ENCODE measurements at places on chromosomes 7 and 10. TPM values are rescaled to one million over a fixed set of nuclear protein-coding genes. Genes with fewer than 3 reads are reported as not detected.

C10orf90 gene
- total RNA-seq, result not detected

OR2A1 gene
- 0.25 TPM for total RNA-seq

SORBS1 gene
- 44.4 TPM for total RNA-seq

SMKR1 gene
- 0.48 TPM for total RNA-seq

PRKAR2B gene
- 46.0 TPM for total RNA-seq

RAMP3 gene
- 10.8 TPM for total RNA-seq

ODAD2 gene
- 2.7 TPM for total RNA-seq

UNC5B gene
- 6.8 TPM for total RNA-seq

MTERF1 gene
- total RNA-seq, result 2.8 TPM

ACSL5 gene
- 13.9 TPM for total RNA-seq

ICA1 gene
- 2.1 TPM for total RNA-seq

FIS1 gene
- 183 TPM for total RNA-seq

CHRM2 gene
- not detected for total RNA-seq

FBXO24 gene
- 1.1 TPM for total RNA-seq

LIPJ gene
- 0.20 TPM for total RNA-seq

SRGN gene
- 95.2 TPM for total RNA-seq

MAGI2 gene
- 16.6 TPM for total RNA-seq

SPDYE16 gene
- 1.7 TPM for total RNA-seq

PON3 gene
- total RNA-seq, result 14.6 TPM

MYL10 gene
- total RNA-seq, result not detected

CALHM1 gene
- total RNA-seq, result not detected

PNLIP gene
- not detected for total RNA-seq

LRIT1 gene
- total RNA-seq, result not detected

ZWINT gene
- total RNA-seq, result 5.4 TPM

OR2A12 gene
- not detected for total RNA-seq

SKAP2 gene
- total RNA-seq, result 17.3 TPM

HOXA5 gene
- 1.4 TPM for total RNA-seq

CCDC3 gene
- 27.6 TPM for total RNA-seq

ANXA8 gene
- 0.63 TPM for total RNA-seq

PNLIPRP2 gene
- not detected for total RNA-seq

SLC16A9 gene
- total RNA-seq, result 35.4 TPM

FGFR2 gene
- 52.2 TPM for total RNA-seq

FLNC gene
- 24.6 TPM for total RNA-seq

PTF1A gene
- not detected for total RNA-seq

ARPC1B gene
- total RNA-seq, result 41.5 TPM

LIPN gene
- total RNA-seq, result not detected

ACBD7 gene
- total RNA-seq, result 0.71 TPM

PODXL gene
- 34.8 TPM for total RNA-seq

RNF32 gene
- 0.72 TPM for total RNA-seq

SYT15B gene
- total RNA-seq, result 1.0 TPM

ZNF862 gene
- total RNA-seq, result 17.8 TPM

ERCC6 gene
- total RNA-seq, result 7.1 TPM

ARHGEF5 gene
- 5.4 TPM for total RNA-seq

DNAJB6 gene
- 103 TPM for total RNA-seq

TRPV5 gene
- total RNA-seq, result not detected

LRRTM3 gene
- total RNA-seq, result 1.3 TPM

ANLN gene
- total RNA-seq, result 0.50 TPM

RELN gene
- total RNA-seq, result 1.9 TPM

GPRIN2 gene
- 0.27 TPM for total RNA-seq

SRRM3 gene
- 6.6 TPM for total RNA-seq

Measured in ovary (tissue), 10 donors.